ENCODE measurements at places on chromosomes 4 and X.

DNA sequence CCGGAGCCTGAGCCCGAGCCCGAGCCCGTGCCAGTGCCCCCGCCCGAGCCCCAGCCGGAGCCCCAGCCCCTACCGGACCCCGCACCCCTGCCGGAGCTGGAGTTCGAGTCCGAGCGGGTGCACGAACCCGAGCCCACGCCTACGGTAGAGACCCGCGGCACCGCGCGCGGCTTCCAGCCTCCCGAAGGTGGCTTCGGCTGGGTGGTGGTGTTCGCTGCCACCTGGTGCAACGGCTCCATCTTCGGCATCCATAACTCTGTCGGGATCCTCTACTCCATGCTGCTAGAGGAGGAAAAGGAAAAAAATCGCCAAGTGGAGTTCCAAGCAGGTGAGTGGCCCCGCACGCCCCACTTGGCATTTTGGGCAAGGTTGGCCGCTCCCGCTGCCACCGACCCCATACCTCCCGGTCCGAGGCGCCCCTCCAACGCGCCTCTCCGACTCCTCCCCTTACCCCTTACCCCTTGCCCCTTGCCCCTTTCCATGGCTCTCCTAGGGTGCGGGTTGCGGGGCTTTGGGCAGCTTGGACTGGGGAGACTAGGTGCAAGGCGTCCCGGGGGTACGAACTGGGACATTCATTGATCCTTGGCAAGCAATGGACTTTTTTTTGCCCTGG is 553 bp downstream of the SLC16A2 start:
- no peak for DNase-seq

DNA sequence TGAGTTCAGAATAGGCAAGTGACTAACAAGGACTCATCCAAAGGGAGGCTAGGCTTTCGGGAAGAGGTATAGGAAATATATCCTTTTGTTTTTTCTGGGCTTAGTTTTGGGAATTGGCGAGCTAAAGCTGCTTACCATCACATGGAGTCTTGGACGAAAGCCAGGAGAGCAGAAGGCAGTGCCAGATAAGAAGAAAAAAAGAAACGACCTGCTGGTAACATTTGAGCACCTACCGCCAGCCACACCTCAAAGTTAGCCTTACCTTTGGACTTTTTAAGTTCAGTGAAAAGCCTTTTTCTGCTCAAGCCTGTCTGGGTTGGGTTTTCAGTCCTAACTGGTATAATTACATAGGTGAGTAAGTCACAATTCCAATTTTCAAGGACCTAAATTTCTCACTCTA is 85.1 kb upstream of the LCORL start:
- no peak for DNase-seq

- no peak for DNase-seq
These were observed 73.2 kb upstream of the MXD4 start for GRCh38 chr4:2334826-2335728.

GRCh38 chr4:174928174-174928573 is 10.0 kb downstream of the ADAM29 start:
- DNase-seq, result no peak

GRCh38 chr4:183872531-183872930 is 32.6 kb upstream of the STOX2 start:
- no peak for DNase-seq

GRCh38 chr4:38570647-38571276 is 93.2 kb upstream of the KLF3 start:
- DNase-seq, result no peak

DNA sequence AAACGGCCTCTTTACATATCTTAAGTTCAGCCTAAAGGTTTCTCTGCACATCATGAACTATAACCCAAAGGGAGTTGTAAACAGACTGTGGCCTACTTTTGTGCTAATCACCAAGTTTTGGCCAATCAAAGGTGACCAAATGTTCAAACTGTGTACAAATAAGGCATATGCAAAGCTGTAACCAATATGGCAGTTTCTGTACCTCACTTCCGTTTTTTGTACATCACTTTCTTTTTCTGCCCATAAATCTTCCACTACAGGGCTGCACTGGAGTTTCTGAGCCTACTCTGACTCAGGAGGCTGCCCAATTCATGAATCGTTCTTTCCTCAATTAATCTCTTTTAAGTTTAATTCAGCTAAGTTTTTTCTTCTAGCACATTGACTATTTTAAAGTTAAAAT is 318.7 kb downstream of the SLC7A11 start:
- DNase-seq, result no peak

- no peak for DNase-seq
These were observed 91.1 kb upstream of the KIT start for GRCh38 chr4:54566608-54567007.

GRCh38 chrX:49925176-49925575 is 2.8 kb downstream of the CLCN5 start:
- no peak for DNase-seq

DNA sequence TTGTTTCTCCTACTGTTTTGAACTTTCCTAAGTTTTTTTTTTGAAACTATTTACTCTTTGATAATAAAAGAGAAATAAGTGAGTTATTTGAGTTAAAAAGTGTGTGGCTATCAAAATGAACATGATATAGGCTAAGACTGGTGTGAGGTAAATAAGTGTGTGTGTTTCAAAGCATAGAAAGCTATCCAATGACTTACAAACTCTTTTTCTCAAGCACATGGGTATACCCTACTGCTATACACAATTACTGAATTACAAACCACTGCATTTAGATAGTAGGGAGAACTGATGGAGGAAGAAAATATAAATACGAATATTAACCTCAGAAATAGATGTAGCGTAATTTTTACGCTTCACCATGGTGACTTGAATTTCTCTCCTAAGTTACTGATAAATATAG is 305.8 kb upstream of the ANXA10 start:
- DNase-seq, result no peak

GRCh38 chr4:24753519-24753918 is 41.9 kb upstream of the SOD3 start:
- no peak for DNase-seq

GRCh38 chr4:172978848-172979247 is 189.8 kb upstream of the GALNT7 start:
- no peak for DNase-seq

DNA sequence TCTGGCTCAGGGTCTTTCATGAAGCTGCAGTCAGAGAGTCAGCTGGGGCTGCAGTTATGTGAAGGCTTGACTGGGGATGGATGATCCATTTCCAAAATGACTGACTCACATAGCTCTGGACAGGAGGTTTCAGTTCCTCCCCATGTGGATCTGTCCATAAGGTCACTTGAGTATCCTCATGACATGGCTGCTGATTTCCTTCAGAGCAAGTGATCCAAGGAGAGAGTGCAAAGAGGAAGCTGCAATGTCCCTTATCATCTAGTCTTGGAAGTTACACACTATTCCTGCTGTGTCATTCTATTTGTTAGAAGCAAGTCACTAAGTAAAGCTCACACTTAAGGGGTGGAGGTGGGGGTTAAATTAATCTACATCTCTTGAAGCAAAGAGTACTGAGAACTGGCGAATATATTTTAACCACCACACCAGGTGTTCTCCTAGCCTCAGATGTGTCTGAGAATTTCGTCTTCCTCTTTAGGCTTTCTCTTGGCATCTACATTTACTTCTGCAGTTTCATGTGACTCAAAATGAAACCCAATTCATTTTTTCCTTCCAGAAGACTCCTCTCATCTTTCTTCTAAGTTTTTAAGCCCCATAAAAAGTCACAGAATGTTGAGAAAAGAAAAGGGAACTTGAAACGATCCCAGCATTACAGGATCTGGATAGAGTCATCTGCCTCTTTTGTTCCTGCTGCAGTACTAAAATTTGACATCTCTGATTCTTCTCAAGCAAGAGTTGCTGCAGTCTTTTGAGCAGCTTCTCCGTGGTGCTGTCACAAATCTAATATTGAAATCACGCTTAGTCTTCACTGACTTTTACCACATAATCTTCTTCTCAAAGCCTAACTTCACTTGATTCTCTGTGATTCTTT is 3.8 kb upstream of the GRPR start:
- DNase-seq, result no peak

DNA sequence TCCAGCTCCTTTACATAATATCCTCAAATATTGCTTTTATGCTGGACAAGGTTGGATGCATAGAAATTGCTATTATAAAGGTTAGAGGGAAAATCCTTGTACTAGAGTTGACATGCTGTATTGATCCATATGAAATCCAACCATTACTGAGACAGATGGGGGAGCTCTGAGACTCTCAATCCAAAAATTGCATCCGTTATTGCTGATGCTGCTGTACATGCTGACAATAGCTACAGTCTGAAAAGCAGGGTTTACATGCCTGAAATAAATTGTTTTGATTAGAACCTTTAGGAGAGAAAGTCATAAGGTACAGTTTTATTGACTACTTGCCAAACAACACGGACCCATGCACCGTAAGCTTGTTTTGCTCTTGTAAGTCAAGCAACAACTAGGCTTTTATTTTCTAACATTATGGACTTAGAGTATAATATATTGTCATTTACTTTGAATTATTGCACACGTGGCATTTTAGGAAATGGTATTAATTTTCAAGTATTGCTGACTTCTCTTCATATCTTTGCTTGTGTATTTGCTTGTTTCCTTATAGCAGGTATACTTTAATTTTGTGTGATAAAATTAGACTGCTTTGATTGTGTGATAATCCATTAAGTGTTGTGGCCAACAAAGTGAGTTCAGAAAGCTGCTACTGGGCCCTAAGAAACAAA is 1365.2 kb downstream of the STIM2 start:
- DNase-seq, result no peak

GRCh38 chr4:6576512-6576911 is 1.5 kb downstream of the MAN2B2 start:
- DNase-seq, result no peak

- DNase-seq, result no peak
These were observed 308.0 kb downstream of the DHRSX start for GRCh38 chrX:2192584-2193272.

- DNase-seq, result no peak
These were observed 15.6 kb upstream of the MAD2L1 start for GRCh38 chr4:120082251-120082650.

GRCh38 chrX:19865567-19866363 is 21.6 kb downstream of the SH3KBP1 start:
- DNase-seq, result no peak

DNA sequence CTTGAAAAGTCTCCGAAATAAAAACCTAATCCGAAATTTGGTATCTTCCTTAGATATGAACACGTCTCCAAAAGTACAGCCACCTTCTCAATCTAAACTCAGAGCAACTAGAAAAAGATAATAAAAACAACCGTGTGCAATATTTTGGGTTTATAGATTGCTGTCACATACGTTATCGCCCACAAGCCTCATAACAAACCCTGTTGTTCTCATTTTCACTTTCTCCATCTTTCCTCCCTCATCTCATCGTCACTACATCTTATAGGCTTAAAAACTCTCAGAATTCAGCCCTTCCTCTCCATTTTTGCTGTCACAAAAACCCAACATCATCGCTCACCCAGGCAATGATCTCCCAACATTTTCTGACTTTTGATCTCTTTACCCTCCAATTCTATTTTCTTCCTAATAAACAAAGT is 448 bp upstream of the SCFD2 start:
- no peak for DNase-seq

DNA sequence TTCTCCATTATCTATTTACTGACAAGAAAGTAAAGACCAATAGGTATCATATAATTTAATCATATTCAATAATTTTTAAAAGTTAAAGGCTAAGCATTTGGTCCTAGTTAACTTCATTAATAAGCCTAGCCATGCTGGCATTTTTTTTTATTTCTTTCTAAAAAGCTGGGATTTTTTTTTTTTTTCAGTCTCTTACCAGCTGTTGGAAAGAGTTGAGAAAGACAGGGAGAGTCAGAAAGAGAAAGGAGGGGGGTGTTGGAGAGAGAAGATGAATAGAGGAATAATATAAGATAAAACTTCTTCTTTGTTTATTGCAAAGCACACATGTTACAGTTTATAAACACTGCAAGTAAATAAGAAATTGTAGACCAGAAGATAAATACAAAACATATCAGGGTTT is 5.9 kb upstream of the NR3C2 start:
- DNase-seq, result no peak

- no peak for DNase-seq
These were observed 5.0 kb upstream of the ADGRL3 start for GRCh38 chr4:61195101-61195500.

DNA sequence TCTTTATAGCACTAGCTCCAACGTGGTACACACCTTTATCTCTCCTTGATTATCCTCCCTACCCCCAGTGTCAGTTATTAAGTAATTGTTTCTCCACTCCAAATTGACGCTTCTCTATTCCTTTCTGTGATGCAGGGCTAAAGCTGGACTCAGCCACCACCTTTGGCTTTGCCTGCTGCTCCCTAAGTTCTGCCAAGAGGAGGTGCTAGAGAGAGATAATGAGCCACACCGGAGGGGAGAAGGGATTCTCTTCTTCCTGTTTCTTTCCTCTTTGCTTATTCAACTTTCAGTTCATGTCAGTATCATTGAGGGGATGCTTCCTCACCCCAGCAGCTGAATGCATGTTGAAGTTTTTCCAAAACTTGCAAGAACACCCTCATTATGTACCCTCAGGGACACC is 176.5 kb downstream of the GBA3 start:
- DNase-seq, result no peak

DNA sequence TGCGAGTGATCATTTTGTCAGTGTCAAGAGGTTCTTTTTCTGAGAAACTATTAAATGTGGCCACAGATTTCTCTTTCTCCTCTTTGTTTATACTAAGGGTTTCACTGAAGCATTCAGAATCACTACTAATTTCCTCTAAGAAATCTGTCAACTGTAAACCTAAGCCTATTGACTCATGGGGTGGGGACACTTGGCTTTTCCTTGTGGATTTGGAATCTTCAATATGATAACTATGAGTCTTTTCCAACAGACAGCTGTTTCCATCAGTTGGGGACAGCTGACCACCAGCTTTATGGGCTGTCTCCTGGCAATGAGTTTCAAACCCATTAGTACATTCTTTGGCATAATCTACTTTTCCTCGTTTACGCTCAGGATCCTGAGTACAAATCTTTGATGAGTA is 13.8 kb downstream of the PGRMC1 start:
- no peak for DNase-seq

GRCh38 chr4:57504797-57505530 is 394.8 kb upstream of the IGFBP7 start:
- no peak for DNase-seq

GRCh38 chr4:54818481-54818880 is 160.7 kb downstream of the KIT start:
- DNase-seq, result no peak

- no peak for DNase-seq
These were observed 187.5 kb downstream of the QDPR start for GRCh38 chr4:17324386-17324830.

- no peak for DNase-seq
These were observed 476.5 kb downstream of the NKX6-1 start for GRCh38 chr4:84022564-84022963.

GRCh38 chr4:141660880-141661279 is 24.5 kb downstream of the IL15 start:
- no peak for DNase-seq

DNA sequence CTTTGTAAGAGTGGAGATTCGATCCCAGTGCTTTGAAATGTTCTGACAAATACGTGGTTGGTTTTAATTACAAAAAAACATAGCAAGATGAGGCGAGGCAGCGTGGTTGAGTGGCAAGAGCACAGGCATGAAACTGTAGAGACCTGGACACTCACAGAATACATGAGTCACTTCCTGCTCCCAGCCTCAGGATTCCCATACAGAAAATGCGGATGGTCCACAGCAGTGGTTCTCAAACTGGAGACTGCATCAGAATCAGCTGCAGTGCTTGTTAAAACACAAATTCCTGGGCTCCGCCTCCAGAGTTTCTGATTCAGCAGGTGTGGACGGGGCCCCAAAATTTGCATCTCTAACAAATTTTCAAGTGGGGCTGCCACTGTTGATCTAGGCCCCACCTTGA is 10.1 kb downstream of the OTOP1 start:
- no peak for DNase-seq

GRCh38 chr4:16207409-16207808 is 18.9 kb downstream of the TAPT1 start:
- no peak for DNase-seq

GRCh38 chr4:71094201-71094600 is 100.8 kb downstream of the DCK start:
- no peak for DNase-seq

All from cortex of kidney (tissue), 1 donor.